ENCODE measurements at places on chromosomes 1 and 21. TPM values are rescaled to one million over a fixed set of nuclear protein-coding genes. Genes with fewer than 3 reads are reported as not detected.
A peak's percentile ranks its signal among the peaks of the same experiment; 100 is the strongest.

- H3K27me3 ChIP-seq, result no peaks in the 10 kb centered on the region
- no peaks in the 10 kb centered on the region for H3K36me3 ChIP-seq
- peaks cover 3% of the 10 kb centered on the region for H3K4me1 ChIP-seq
- no peak overlapping the region for H3K27ac ChIP-seq
- H3K4me3 ChIP-seq, result no peak overlapping the region
Measured at GRCh38 chr1:116956378-116956777, 45.2 kb upstream of the CD101 start.

- no peak overlapping the region for H3K4me3 ChIP-seq
- no peak overlapping the region for H3K27ac ChIP-seq
- no peak for DNase-seq
- H3K36me3 ChIP-seq, result no peaks in the 10 kb centered on the region
Measured at GRCh38 chr1:14778541-14778897, 180.0 kb downstream of the KAZN start.

DNA sequence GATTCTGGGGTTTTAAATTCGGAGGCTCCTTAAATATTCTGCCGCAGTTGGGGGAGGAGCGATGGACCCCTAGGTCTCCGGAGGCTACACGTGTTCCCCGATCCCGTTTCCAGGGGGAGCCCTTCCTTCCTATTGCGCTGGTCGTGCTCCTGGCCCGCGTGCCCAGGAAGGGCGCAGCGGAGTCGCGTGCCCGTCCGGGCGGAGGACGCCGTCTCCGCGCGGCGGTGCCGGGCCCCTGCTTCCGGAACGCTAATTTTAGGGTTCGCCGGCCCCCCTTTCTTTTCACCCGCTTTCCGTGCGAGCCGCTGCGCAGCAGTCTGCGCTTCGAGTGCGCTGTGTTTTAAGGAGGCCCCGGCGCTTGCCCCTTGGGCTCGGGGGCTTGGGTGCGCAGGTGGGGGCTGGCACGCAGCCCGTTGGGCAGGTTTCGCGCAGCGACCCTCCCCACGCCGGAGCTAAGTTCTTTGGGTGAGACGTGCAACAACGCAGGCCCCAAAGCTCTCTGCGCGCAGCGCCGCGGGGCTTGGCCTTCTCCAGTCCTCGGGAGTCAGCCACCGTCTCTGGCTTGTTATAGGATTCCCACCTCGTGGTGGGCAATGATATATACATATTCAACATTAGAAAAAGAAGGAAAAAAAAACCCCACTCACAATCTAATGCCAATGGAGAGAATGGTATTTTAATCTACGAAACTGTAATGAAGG lies 43.5 kb upstream of the DNAJC6 start:
- DNase-seq, result peak; percentile 31
- no peaks in the 10 kb centered on the region for H3K27me3 ChIP-seq

DNA sequence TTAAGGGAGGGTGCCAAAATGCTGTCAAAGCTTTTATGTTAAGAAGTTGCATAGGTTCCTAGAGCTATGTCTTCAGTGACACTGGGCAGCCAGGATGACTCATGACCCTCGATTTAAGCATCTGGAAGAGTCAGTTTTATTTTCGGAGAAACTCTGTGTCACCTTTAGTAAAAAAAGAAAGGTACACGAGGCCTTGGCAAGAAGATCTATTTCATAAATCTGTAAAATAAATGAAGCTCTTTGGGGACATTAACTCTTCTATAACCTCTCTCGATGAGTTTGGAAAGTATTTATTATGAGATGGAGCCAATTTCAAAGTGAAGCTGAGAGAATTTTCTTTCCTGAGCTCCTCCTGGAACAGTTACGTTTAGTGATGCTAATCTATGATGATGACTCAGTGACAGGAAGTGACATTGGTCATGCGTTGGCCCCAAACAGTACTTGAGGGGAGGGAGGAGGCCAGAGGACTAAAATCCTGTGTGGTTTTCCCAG lies 156.5 kb downstream of the HLX start:
- no peak for DNase-seq
- no peak overlapping the region for H3K4me3 ChIP-seq
- H3K27me3 ChIP-seq, result no peaks in the 10 kb centered on the region
- no peaks in the 10 kb centered on the region for H3K4me1 ChIP-seq

Gene PADI3
- not detected for total RNA-seq

All from uterus (tissue), 4 donors.